ENCODE measurements at places on chromosomes 2 and 18.

- no peak for DNase-seq
Observed at GRCh38 chr18:76354348-76354747, 140.7 kb downstream of the ZNF516 start.

DNA sequence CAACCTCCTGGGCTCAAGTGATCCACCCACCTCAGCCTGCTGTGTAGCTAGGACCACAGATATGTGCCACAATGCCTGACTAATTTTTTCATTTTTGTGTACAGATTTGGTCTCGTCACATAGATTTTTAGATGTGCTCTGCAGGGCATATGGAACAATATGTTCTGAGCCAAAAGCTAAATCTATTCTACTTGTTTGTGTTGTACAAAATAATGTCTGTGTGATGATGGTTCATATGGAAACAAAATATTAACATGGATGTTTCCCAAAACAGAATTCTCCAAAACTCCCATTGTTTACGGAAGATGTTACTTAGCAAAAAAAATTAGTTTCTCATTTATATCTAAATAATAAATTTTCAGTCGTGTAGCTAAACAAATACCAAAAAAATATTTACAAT lies 12.6 kb upstream of the KLHL23 start:
- DNase-seq = no peak

DNA sequence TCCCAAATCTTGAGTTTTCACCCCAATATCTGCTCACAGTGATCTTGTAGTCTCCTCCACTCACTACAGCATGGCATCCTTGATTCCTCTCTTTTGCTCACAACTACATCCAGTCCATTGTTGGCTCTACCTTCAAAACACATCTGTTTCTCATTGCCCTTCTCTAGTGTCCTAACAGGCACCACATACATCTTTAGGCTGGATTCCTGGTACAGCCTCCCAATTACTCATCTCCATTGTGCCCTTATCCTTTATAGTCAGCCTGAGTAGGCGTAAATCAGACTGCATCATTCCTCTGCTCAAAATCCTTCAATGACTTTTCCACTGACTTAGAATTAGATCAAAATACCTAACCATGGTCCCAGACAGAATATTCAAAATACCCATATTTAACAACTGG lies 10.7 kb upstream of the TAF1B start:
- DNase-seq = no peak

DNA sequence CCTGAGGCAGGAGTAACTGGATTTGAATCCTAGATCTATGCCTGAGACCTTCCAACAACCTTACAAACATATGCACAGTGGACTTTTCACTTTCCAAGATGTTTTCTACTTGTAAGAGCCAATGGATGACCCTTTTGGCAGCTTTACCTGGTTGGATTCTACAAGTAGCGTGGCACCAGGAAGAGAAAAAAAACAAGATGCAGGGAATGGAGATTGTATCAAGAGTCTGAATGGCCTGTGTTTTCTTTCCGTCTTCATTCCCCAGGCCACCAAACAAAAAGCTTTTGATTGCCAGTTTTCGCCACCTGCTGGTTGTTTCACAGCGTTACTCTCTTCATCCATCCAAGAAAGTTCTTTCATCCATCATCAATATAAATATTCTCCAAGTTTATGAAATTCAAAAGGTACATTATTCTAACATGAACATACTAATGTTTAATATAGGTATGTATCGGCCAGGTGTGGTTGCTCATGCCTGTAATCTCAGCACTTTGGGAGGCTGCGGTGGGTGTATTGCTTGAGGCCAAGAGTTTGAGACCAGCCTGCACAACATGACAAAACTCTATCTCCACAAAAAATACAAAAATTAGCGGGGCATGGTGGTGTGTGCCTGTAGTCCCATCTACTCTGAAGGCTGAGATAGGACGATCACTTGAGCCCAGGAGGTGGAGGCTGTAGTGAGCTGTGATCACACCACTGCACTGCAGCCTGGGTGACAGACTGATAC lies 3.5 kb upstream of the BCL2 start:
- no peak for DNase-seq

DNA sequence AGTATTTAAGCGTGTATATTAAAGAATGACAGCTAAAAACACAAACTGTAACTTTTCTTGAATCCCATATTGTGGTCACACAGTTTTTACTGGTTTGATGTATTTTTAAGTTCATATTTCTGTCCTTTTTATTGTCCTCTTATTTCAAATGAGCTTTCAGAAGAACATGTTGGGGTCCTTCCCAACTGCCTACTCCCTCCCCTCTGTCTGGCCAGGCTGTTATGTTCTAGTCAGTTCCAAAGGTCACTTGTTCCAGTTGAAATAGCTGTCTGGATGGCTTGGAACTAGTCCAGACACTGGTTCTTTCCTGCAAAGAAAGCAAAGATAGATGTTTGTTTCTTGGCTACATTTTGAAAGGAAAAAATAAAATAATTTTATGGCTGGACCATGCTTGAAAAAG lies 306.9 kb downstream of the GULP1 start:
- no peak for DNase-seq

DNA sequence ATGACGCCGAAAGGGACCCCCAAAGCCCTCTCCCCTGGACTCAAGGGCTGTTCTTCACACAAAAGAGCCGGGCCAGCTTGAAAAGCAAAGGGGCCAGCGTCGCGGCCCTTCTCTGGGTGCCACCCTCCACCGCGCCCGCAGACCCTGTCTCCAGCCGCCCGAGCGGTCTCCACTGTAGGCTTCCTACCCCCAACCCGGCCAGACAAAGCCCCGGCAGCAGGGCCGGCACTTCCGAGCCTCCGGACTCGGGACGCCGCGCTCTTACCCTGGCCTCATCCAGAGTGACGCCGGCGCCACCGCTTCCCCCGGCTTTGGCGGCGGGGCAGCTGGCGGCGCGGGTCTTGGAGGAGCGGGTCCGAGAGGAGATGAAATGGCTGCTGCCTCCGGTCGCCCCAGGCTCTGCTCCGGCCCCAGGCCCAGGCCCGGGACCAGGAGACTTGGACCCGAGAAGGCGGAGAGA lies 603 bp downstream of the ATAD2B start:
- DNase-seq = peak; percentile 31

DNA sequence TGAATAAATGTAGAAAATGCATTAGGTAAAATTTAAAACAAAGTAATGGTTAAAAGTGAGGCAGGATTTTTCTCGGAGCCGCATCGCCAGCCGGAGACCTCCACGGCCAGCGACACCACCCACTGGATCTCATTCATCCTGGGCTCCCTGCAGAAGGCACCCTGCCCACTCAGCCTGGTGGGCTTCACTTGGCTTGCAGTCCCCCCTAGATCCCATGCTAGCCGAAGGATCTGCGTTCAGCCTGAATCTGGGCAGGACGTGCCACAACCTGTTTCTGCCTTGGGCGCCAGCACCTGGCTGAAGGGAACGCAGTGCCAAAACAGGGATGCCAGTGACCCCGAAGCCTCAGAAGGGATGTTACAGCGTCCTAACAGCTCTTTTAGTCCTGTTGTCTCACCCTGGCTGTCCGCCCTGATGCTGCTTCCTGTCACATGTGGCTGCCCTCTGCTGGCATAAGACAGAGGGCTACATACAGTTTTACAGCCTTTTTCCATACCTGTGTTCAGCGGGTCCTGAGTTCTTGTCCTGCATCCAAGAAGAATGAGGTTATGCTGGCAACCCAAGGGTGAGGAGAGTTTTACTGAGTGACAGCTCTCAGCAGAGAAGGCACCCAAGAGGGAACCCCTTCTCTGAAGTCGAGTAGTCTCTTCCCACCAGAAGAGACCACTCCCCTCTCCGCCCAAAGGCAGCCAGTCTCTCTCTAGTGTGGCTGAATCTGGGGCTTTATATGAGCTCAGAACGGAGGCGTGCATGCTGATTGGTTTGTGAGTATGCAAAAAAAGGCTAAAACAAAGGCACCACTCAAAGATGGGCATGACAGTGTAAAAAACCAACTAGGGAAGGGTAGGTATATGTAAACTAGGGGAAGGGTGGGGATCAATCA lies 173.1 kb upstream of the GYPC start:
- DNase-seq = no peak

GRCh38 chr2:114294741-114295140 lies 147.7 kb upstream of the DPP10 start:
- no peak for DNase-seq

DNA sequence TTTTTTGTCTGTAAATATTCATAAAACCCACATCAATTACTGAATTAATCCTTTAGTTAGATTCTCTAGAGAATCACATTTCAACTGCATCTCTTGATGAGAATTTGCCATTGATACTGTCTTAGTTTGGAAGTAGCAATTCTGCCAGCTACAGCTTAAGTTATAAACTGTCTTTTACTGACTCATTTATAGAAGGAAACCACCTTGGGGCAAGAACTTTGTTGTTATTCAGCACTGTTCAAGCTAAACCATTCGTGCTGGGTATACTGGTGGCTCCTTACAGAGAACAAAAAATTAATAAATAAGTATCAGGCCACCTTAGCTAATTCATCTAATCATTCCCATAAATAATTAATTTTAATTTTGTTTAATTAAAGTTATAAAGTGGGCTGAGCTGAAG lies 1082.6 kb upstream of the CELF4 start:
- DNase-seq = no peak

DNA sequence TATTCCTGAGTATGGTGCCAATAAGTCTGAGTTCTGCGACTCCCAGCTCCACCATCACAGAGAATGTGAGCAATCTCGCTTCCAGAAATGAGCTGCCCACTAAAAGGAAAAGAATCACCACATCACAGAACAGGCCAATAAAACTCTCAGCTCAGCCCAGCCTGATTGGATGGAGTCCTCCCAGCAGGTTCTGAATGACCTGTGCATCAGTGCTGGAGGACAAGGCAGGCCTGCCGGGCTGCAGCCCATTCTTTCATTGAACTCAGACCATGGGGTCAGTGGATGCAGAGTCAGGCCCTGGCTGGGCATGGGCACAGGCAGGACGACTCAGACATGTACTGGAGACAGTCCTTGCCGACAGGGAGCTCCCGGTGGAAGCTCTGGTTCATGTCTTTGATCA lies 132.7 kb upstream of the REV1 start:
- no peak for DNase-seq

DNA sequence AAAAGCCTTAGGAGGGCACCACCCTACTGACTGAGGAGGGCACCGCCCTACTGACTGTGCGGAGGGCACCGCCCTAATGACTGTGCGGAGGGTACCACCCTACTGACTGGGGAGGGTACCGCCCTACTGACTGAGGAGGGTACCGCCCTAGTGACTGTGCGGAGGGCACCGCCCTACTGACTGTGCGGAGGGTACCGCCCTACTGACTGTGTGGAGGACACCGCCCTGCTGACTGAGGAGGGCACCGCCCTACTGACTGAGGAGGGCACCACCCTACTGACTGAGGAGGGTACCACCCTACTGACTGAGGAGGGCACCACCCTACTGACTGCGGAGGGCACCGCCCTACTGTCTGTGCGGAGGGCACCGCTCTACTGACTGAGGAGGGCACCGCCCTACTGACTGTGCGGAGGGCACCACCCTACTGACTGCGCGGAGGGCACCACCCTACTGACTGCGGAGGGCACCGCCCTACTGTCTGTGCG lies 150.2 kb upstream of the NFATC1 start:
- no peak for DNase-seq

- DNase-seq = no peak
Observed at GRCh38 chr2:86301009-86301408, 36.4 kb downstream of the REEP1 start.

DNA sequence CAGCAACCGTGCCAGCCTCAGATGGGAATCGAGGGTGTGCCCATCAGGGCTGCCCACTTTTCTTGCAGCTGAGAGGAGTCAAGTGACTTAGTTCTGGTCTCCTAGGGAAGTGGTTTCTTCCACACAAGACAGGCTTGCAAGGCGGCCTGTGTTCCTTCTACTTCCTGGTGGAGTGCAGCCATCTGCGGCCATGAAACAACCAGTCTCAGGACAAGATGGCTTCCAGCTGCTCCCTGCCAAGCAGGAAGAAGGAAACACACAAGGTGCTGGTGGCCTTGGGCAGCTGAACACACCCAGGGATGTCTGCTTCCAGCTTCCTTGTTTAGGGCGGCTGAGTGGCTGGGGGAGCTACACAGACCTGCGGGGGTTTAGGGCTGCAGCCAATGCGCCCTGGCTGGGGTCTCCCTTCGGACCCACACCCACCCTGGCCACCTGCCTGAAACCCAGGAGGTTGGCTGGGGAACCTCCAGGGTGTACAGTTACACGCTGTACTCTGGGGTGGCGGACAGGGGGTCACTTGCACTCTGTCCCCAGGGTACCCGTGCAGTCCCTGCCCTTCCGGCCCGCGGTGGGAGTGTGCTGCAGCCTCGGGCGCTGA lies 34.7 kb downstream of the PTPN18 start:
- DNase-seq = no peak

GRCh38 chr18:2104620-2105462 lies 466.5 kb downstream of the METTL4 start:
- peak; percentile 7 for DNase-seq

- DNase-seq = no peak
Observed at GRCh38 chr18:429030-429429, 71.5 kb downstream of the COLEC12 start.

DNA sequence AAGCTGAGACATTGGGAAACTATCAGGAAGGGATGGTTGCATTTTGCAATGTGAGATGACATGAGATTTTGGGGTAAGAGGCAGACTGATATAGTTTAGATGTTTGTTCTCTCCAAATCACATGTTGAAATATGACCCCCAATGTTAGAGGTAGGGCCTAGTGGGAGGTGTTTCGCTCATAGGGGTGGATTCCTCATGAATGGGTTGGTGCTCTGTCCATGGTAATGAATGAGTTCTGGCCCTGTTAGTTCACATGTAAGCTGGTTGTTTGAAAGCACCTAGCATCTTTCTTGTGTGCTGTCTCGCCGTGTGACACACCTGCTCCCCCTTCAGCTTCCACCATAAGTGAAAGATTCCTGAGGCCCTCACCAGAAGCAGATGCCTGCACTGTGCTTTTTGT lies 37.7 kb downstream of the TPRKB start:
- DNase-seq = no peak

DNA sequence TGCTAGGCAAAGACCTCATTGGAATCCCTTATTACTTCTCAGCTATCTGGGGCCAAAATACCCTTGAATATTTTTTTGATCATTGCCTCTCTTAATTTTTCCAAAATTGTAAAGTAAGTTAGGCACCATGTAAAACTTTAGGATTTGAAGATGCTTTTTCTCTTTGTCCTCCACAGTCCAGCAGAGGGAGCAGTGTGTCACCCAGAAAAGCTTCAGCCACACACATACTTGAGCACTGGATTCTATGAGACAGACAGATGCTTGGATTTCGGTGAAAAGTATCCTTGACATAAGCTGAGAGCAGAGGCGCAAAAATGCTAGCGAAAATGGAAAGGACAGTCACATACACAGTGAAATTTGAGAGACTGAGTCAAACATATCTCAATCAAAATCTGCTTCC lies 74.7 kb upstream of the KCNJ3 start:
- no peak for DNase-seq

DNA sequence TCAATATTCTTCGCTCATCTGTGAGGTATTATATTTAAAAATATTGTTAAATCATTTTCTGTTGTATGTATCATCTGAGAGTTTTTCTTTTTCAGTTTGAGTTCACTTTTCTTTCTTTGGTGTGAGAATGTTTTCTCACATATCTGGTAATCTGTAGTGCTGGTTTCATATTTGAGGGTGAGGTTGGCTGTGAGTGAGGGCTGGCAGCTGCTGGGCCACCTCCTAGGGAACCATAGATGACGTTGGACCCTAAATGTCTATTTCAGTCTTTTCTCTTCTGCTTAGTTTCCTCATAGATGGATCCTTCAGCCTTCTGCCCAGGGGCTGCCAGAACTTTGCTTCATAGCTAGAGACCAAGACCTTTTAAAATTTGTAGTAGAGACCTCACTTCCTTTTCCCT lies 33.5 kb downstream of the MGAT5 start:
- DNase-seq = no peak
